Activated T-cell treated with anti-CD3 and anti-CD28 coated beads for 24 hours (primary cell): ENCODE measurements at places on chromosomes 12 and 14.

- DNase-seq: no peak
Measured at GRCh38 chr12:45279931-45280830, 64.3 kb downstream of the ANO6 start.

GRCh38 chr12:101045486-101046464 lies 164.3 kb downstream of the SLC5A8 start:
- DNase-seq: no peak

- no peak for DNase-seq
Measured at GRCh38 chr14:79502751-79503148, 708.6 kb downstream of the DIO2 start.

- no peak for DNase-seq
Measured at GRCh38 chr14:68968051-68968450, 11.1 kb downstream of the ACTN1 start.

DNA sequence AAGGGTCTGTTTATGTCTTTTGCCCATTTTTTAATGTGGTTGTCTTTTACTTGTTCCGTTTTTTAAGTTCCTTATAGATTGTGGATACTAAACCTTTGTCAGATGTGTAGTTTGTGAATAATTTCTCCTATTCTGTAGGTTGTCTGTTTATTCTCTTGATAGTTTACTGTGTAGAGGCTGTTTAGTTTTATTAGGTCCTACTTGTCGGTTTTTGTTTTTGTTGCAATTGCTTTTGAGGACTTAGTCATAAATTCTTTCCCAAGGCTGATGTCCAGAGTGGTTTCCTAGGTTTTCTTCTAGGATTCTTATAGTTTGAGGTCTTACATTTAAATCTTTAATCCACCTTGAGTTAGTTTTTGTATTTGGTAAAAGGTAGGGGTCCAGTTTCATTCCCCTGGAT lies 33.9 kb downstream of the SLC39A9 start:
- no peak for DNase-seq

GRCh38 chr12:30345744-30346471 lies 349.8 kb downstream of the IPO8 start:
- no peak for DNase-seq

- no peak for DNase-seq
Measured at GRCh38 chr12:46499901-46500300, 127.3 kb upstream of the SLC38A2 start.

GRCh38 chr12:9065607-9065856 lies 50.2 kb downstream of the A2M start:
- DNase-seq: no peak
